Effector CD8-positive, alpha-beta T cell (primary cell): ENCODE measurements at places on chromosomes 3 and 15.

DNA sequence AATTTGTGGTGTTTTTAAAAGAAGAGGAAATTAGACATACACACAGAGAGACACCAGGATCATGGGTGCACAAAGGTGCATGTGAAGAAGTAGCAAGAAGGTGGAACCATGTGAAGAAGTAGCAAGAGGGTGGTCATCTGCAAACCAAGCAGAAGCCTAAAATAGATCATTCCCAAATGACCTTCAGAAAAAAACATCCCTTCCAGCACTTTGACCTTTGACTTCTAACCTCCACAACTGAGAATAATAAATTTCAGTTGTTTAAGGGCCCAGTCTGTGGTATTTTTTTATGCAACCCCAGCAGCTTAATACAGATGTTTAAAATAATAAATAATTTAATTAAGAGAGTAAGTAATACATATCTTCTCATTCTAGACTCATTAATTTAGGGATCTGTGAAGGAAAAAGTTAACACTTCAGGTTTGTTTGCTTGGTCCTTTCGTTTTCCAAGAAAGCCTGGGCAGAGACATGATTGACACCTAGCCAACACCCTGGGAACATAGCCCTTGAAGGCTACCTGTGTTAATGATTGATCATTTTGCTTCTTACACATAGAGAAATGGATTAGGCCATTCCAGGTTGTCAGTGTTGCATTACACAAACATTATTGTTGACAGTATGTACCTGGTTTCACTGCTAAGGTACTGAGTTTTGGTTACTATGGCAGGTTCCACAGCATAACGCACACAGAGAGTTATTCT is 1331.2 kb upstream of the GBE1 start:
- no peak for DNase-seq

DNA sequence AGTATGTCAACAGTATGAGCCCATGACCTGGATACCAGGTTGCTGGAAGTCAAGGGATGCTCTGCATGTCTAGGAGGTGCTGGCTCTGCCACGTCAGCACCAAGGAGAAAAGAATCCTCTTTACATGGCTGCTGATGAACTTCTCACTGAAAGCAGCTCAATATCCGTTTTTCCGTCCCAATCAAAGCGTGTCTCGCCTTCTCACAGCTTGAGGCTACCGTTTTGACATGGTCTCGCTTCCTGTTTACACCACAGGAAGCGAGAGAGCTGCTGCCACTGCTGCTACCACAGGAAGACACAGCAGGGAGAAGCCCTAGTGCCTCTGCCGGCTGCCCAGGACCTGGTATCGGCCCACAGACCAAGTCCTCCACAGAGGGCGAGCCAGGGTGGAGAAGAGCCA is 27.3 kb downstream of the STARD5 start:
- peak; percentile 40 for DNase-seq

DNA sequence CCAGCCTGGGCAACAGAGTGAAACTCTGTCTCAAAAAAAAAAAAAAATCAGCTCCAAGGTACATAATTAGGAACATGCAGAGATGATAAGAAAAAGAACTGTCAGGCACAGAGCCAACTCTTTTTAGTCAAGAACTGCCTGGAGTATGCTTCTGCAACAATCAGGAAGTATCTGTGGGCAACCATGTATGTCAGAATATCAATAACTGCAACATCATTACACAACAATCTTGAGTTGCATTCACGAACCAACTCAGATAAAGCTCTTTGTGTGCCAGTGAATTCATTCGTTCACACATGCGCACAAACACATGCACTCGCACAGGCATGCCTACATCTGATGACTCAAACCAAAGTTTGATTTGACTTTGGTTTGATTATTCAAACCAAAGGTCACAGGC is 32.1 kb downstream of the EFHB start:
- DNase-seq = no peak

DNA sequence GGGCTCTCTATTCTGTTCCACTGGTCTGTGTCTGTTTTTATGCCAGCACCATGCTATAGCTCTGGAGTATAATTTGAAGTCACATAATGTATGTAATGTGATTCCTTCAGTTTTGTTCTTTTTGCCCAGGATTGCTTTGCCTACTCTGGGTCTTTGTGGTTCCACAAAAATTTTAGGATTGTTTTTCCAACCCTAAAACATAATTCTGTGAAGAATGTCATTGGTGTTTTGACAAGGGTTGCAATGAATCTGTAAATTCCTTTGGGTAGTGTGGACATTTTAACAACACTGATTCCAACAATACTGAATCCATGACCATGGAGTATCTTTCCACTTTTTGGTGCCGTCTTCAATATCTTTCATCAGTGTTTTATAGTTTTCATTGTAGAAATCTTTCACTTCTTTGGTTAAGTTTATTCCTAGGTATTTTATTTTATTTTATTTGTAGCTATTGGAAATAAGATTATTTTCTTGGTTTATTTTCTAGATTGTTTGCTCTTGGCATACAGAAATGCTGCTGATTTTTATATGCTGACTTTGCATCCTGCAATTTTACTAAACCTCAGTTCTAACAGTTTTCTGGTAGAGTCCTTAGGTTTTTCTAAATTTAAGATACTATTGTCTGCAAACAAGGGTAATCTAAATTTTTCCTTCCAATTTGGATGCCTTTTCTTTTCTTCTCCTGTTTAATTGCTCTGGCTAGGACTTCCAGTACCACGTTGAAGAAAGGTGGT is 29.7 kb downstream of the TJP1 start:
- no peak for DNase-seq

- no peak for DNase-seq
These were observed 346.2 kb upstream of the ZNF717 start for GRCh38 chr3:76131396-76132153.

DNA sequence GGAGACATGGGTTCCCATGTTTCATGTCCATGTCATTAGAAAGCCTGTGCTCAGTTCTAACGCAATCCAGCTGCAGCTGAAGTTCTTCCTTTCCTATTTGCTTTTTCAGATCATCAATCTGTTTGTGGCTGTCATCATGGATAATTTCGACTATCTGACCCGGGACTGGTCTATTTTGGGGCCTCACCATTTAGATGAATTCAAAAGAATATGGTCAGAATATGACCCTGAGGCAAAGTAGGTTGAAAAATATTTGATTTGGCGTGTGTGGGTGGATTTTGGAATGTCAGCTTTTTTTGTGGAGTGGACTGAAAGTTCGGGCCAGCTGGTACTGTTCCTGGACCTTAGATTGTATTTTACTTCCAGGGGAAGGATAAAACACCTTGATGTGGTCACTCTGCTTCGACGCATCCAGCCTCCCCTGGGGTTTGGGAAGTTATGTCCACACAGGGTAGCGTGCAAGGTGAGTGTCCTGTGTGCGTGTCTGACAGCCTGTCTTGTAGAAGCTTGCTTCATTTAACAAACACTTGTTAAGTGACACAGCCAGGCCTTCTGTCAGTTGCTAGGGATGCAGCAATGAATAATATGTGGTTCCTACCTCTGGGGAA is 69.6 kb downstream of the CHDH start:
- DNase-seq = no peak

GRCh38 chr3:40623567-40623966 is 98.8 kb downstream of the ZNF621 start:
- no peak for DNase-seq

- DNase-seq = no peak
These were observed 148.9 kb downstream of the ROBO1 start for GRCh38 chr3:79618883-79619282.

DNA sequence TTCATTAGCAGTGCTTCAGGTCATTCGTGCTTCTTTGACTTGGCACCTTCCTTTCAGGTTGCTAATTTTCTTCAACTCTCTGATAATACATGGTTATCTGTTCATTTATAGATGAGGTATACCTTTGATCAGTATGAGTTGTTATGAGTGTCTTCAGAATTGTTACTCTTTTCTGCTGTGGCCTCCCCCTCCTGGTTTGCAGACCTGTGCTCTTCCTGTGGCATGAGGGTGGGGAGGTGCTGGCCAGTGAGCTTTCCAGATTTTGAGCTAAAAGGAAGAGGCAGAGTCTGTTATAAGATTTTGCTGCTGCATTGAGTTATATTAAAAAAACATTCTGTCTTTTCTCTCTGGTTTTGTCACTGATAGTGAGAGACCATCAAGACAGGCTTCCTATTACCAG is 30.8 kb upstream of the GOLGA6L9 start:
- no peak for DNase-seq

- no peak for DNase-seq
These were observed 384.1 kb downstream of the FHIT start for GRCh38 chr3:60867200-60867599.

DNA sequence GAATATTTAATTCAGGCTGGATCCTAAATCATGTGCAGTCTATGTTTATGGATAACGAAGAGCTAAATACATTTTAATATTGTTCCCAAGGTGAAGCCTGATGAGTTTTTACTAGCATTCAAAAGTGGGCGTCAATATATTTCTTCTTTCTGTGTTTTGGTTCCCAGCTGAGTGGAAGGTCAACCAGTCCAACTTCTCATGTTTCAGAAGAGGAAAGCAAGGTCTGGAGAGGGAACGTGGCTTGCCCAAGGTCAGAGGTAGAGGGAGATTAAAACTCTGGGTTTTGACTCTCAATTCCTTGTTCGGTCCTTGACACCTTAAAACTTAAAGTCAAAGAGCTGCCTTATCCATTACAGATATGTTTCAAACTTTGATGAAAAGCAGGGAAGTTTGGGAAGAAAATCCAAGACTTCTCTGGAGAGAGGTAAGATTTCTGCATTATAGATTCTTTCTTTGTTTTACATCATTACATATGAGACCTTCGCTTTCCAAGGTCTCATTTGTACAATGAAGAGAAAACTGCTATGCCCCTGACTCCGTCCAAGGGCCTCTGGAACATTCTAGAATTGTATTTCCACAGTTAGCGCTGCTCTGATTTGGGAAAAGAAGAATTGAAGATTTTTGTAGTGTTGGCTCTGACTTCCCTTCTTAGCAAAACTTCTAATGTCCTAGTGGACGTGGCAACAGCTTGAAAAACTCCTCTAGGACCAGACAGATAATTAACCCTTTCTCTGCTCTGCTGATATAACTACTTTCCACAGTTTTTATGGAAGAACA is 57.7 kb upstream of the HES1 start:
- no peak for DNase-seq

DNA sequence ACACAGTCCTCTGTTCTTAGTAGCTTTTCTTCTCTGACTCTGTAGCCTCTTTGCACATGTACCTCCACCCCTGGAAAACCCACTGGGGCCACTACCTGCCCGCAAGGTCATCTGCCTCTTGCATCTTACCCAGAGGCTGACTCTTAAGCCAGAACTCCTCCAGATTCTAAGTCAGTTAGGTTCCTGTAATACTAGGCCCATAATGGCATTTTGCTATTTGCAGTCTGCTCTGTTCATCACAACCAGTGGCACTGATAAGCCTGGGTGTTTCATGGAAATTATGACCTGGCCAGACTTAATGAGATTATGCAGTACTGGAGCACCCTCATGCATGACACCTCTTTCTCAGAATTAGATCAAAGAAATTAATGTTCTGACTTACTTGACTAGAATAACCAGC is 31.7 kb upstream of the ATG7 start:
- no peak for DNase-seq

- no peak for DNase-seq
These were observed 5.3 kb upstream of the CEMIP start for GRCh38 chr15:80773792-80774352.

DNA sequence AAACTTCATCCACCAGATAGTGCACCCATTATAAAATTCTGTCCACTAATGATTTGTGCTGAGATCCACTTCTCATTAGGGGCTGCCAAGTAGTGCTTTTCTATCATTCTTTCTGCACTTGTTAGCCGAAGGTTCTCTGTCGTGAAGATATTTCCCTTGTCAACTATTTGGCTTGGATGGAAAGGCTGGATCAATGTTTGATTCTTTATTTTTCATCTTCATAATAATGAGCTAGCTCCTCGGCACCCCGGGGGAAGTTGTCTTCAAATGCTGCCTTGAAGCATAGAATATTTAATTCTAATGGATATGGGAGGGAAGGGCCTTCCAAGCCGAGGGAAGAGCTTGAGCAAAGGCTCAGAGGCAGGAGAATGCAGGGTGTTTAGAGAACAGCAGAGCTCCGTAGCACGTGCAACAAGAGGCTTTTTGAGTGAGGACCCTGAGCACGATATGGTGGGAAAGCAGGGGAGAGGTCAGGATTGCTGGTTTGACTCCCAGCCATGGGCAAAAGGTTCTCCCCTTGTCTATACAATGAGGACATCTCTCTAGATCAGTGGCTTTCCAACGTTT is 16.3 kb upstream of the MUC20 start:
- no peak for DNase-seq
